ENCODE measurements at places on chromosomes 7 and 10.

DNA sequence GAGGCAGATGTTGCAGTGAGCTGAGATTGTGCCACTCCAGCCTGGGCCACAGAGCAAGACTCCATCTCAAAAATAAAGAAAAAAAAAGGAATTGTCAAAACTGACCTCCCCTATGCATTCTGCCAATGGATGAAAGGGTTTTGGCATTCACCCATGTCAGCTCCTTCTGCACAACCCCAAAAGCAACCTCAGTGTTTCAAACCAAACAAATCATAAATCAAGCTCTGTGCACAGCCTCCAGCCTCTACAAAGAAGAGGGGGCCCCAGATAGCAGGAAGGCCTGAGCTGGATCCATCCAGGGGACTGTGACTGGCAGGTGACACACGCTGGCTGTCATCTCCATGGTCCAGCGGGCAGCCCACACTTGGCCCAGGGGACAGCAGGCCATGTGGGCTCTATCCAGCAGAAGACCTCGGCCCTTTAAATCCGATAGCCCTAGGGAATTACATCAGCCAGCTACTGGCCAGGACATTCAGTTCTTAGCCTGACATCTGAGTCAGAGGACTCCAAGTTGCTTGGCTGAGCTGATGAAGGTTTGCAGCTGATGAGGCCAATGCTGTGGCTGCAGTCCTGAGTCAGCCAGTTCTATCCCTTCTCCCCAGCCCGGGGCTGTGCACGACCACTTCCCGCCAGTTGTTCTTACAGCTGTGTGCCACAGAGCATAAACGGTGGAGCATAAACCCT lies 52.0 kb upstream of the FIGNL1 start:
- DNase-seq, result peak; percentile 99

- no peak for DNase-seq
Observed at GRCh38 chr10:107576746-107577145, 412.2 kb upstream of the SORCS1 start.

GRCh38 chr7:47542051-47542450 lies 39.9 kb downstream of the TNS3 start:
- no peak for DNase-seq

DNA sequence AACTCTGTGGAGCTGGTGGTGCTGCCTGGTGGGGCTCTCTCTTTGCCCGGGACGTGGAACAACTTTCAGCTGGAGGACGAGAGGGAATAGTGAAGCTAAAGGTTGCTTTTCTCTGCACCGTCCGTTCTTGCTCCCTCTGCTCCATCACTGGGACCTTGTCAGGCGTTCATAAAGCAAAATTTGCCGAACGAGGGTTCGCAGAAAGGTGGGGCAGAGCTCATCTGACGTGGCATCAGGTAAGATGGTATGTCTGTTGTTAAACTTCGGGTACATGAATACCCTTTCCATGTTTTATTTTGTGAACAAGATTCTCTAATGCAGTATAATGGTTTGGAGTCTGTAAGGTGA lies 416 bp downstream of the BBS9 start:
- DNase-seq, result no peak

DNA sequence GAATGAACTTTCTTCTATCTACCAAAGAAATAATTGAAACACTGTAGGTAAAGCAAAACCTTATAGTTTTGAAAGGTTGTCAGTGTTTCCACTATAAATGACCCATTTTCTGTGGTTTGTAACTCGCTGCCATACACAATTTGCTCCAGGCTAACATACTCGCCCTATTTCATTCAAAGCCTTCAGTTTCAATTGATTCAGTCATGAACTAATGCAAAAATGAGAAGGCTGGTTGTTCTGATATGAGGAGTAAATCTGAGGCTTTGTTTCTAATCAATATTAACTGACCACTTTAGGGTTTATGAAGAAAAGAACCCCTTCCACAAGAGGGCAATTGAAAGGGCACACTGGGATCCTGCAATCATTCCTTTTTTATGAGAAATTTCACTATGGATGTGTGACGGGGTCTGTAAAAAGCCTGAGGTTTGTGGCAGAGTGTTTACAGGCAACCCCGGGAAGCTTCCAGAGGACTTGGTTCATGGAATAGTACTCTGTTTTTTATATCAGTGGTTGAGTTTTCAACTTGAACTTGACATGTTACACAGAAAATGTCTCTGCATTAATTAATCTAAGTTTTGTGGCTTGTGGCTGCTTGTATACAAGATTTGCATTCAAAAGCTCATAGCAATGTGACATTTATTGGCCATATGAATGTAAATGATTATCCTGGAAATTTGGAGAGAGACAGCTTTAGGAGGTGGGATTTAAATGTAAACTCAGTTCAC lies 133.2 kb downstream of the NRP1 start:
- DNase-seq, result no peak
